ENCODE measurements at places on chromosomes 12 and 14.

DNA sequence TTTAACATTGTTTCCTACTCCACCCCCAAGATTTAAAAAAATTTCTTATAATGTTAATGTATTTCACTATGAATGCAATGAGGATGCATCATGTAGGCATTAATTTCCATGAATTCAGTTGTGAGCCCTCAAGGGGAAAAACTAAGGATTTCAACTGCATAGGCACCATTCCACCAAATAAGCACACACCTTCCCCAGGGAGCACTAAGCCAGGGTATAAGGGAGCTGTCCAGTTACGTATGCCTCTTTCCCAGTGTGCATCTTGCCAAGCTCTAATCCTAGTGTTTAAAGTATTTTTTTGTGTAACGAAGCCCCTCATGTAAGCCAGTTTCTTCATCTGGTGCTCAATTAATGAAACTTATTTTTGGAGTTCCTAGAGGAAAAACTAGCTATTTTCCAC is 6.6 kb downstream of the FERMT2 start:
- DNase-seq, result no peak

DNA sequence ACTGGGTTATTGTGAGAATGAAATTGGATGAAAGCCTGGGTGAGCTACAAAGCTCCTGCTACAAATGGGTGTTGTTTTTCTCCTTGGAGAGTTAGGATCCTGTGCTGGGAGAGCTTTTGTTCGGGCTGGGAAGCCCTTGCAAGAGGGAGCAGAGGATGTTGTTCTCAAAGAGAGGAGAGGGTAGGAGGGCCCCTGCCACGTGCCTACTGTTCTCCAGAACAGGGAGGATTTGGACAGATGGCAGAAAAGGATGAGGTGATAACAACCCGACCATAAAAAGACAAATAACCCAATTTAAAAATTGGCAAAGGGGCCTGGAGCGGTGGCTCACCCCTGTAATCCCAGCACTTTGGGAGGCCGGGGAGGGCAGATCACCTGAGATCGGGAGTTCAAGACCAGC is 68.8 kb downstream of the GALNT16 start:
- DNase-seq, result no peak

GRCh38 chr12:6724409-6724797 is 557 bp downstream of the COPS7A start:
- no peak for DNase-seq

- DNase-seq, result no peak
Measured at GRCh38 chr14:34857689-34858449, 17.3 kb downstream of the BAZ1A start.

DNA sequence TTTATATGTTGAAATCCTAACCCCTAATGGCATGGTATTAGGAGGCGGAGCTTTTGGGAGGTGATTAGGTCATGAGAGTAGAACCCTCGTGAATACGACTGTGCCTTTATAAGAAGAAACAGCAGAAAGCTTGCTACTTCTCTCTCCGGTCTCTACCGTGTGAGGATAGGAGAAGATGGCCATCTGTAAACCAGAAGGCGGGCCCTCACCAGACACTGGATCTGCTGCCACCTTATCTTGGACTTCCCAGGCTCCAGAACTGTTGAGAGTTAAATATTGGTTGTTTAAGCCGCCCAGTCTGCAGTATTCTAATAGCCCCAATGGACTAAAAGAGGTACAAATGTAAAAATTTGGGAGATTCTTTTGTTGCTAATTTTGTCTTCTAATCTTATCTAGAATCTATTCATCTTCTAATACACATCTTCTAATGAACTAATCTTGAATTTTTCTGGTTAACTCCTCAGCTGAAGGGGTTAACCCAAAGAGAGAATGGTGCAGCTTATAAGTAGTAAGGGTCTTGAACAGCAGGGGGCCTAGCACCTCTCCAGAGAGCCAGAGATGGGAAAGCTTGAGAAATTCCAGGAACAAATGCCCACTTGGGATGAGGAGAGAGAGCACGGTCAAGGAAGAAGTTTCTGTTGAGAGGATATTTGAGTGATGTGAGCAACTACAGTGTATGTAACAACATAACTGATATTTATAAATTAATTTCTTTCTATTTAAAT is 264.0 kb upstream of the GRIP1 start:
- DNase-seq, result no peak

- DNase-seq, result no peak
Measured at GRCh38 chr12:40225337-40225983, 663 bp downstream of the LRRK2 start.

GRCh38 chr14:93847473-93847872 is 59.2 kb upstream of the PRIMA1 start:
- DNase-seq, result no peak

DNA sequence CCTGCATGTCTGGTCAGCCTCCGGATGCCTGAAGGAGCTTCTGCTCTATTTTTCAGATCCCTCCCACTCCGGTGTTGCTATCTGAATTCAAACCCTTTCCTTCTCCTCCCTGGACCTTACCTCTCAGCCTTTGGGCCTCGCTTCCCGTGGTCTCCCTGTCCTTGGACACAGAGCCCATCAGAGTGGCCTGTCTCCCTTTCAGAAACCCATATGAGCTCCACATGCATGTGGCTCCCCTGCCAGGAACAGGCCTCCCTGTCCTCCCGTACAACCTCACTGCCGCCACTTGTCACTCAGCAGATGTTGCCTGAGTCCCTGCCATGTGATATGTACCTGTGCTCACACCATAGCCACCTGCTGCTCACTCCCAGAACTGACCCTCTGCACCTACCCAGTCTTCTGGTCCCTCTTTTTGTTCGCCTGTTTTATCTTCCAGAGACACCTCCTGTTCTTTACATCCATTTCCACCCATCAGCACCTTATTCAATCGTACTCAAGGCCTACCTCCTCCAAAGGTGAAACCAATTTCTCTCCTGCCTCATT is 182.5 kb downstream of the ZFP36L1 start:
- DNase-seq, result no peak

- DNase-seq, result no peak
Measured at GRCh38 chr12:5083955-5084849, 40.5 kb downstream of the KCNA5 start.

DNA sequence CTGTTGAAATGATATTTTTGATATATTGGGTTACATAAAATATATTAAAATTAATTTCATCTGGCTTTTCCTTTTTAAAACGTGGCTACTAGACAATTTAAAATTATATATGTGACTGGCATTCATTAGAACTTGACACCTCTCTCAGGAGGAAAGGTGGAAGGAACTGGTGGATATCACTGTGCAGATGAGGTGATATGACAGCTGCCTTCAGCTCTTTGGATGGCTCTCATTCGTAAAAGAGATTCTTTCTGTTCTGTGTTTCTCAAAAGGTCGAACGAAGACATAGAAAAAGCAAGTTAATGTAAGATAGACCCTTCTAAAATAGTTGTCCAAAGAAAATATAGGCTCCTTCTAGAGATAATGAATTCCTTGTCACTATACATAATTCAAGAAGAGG is 36.6 kb downstream of the CRADD start:
- no peak for DNase-seq

- no peak for DNase-seq
Measured at GRCh38 chr12:49974231-49974675, 1.5 kb downstream of the AQP6 start.

DNA sequence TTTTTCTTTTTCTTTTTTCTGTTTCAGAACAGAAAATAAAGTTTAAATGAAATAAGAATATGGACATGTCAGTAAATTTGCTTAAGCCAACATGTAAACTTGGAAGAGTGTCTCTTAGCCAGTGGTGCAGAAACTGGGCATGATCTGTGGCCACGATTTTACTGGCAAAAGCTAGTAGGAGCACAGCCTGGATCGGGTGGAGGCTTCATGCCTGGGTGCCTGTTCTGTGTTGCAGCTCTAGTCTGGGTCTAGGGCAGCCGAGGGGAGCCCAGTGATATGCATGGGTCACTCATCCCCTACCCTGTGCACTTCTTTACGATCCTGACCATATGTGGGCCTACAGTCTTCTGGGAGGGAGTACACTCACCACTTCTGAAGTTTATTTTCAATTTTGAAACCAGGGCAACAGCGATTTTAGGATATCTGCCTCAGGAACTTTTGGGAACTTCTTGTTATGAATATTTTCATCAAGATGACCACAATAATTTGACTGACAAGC is 45.6 kb upstream of the SMCO2 start:
- no peak for DNase-seq

- peak; percentile 35 for DNase-seq
Measured at GRCh38 chr14:37623426-37623951, 28.1 kb downstream of the TTC6 start.

- DNase-seq, result no peak
Measured at GRCh38 chr12:47417121-47417520, 288.7 kb downstream of the RPAP3 start.

DNA sequence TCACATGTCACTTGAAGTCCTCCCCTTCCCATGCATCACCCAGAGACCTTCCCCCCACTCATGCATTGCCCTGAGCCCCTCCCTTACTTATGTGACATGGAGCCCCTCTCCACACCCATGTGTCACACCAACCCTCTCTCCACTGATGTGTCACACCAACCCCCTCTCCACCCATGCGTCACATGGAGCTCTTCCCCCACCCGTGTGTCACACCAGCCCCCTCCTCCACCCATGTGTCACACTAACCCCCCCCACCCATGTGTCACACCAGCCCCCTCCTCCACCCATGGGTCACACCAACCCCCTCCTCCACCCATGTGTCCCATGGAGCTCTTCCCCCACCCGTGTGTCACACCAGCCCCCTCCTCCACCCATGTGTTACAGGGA is 30.4 kb downstream of the RTL1 start:
- DNase-seq, result no peak

DNA sequence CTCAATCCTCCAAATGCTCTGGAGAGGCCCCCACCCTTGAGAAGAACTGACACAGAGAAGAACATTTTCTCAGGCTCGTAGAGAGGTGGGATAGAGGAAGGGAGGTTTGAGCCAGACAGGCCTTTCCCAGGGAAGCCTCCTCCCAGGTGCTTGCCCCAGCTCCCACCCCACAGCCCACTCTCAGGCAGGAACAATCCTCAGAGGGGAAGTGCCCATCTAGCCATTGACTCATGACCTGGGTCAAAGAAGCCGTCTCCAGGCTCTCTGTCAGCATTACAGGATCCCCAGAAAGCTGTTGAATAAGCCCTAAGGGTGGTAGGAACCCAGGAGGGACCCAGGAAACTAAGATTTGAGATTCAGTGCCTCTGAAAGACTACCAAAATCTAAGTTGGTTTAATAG is 3.8 kb downstream of the AQP6 start:
- no peak for DNase-seq

- no peak for DNase-seq
Measured at GRCh38 chr12:118355843-118356242, 16.9 kb downstream of the TAOK3 start.

GRCh38 chr12:39930101-39930500 is 175.8 kb downstream of the SLC2A13 start:
- no peak for DNase-seq

GRCh38 chr12:81759190-81760051 is at the start of gene PPFIA2:
Gene PPFIA2 (minus strand): TSS chr12:81759350.
- DNase-seq, result no peak

DNA sequence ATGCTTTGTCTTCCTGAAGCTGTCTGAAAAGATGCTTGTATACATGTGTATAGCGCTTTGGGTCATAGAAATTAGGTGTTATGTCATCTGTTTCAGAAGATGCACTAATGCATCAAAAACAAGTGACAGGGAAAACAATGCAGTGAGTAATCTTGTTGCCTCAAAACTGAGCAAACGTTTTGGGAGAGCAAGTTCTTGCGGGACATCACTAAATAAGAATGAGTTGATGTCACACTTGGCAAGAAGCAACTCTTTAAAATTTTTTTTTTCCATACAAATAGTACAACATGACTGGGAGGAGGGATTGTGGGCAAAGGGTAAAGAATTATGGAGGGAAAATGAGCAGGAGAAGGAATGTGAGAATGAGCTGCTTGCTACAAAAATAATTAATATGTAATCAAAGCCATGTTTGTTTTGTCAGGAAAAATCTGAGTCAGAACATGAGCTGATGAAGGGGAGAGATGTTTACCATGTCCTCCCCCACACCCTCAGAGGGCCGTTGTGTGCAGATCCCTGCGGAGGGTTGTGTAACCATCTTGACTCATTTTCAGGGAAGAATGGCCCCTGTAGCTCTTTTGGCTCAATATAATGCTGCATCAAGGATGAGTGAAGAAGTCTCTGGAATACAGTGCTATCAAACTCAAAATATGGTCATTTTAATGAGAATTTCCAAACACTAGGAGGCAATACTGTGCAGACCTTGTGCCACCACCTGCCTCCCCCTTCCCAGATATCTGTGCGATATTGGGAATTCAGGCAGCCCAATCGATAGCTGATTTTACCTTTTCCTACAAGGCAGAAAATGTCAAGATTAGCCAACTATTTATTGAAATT is 41.4 kb downstream of the BORCS5 start:
- peak; percentile 89 for DNase-seq

DNA sequence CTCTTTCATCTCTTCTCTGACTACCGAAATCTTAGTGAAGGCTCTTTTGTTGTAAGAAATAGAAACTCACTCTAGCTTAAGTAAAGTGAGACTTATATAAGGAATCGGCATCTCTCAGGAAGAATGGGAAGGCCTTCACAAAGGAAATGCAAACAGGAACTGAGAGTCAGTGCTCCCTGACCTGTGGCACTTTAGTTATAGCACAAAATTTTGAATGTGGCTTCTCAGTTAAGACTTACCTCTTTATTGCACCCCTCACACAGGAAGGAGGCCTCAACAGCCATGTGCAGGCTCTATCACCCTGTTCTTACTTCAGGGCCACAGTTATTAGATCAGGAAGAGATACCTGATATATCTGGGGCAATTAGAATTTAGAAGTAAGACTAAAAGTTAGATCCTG is 224.7 kb upstream of the EGLN3 start:
- no peak for DNase-seq

Measured in non-pigmented ciliary epithelial cell (primary cell).